ENCODE measurements at places on chromosomes 4 and X.
A peak's percentile ranks its signal among the peaks of the same experiment; 100 is the strongest.

DNA sequence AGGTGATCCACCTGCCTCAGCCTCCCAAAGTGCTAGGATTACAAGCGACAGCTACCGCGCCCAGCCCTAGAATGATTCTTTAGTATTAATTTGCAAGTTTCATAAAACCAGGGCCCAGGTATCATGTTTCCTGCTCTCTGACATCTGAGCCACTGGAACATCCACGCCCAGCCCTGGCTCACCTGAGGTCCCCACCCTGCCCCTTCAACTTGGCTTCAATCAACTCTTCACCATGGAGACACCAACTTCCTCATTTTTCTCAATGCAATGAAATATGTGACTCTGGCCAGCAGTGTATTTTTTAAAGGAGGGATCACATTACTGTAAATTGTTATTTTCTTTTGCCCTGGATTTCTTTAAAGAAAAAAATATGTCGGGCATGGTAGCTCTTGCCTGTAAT is 3.9 kb downstream of the PRSS12 start:
- DNase-seq = no peak

- DNase-seq = no peak
These were observed 35.1 kb downstream of the PIGG start for GRCh38 chr4:534101-534575.

GRCh38 chr4:43607400-43607799 is 714.9 kb downstream of the GRXCR1 start:
- no peak for DNase-seq

DNA sequence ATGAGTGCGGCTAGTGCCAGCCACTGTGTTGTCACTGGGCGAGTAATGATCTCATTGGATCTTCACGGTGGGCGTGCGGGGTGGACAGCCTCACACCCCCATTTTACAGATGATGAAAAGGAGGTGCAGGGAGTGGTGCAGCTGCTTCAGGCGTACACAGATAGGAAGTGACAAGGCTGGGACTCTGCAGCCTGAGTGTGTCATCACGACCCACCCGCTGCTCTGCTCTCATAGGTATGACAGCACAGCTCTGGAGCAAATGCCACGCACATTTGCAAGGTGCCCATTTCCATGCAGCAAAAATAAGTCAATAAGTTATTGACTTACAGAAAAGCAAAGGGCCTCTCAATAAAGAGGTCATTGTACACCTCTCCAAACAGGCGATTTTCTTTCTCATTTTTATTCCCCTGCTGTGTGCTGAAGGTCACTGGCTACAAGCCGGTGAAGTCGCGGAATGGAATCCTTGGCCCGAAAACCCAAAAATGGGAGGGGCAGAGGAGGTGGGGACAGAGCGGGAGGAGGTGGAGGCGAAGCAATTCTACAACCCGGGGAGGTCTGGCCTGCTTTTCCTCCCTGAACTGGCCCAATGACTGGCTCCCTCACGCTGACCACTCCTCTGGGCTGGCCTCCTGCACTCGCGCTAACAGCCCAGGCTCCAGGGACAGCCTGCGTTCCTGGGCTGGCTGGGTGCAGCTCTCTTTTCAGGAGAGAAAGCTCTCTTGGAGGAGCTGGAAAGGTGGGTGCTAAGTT is at the start of gene SOD3:
Gene SOD3 (plus strand): TSS at position 658 of the 750 bp plus-strand sequence. CDS start 3,949 bp downstream, outside the sequence.
- DNase-seq = peak; percentile 74

DNA sequence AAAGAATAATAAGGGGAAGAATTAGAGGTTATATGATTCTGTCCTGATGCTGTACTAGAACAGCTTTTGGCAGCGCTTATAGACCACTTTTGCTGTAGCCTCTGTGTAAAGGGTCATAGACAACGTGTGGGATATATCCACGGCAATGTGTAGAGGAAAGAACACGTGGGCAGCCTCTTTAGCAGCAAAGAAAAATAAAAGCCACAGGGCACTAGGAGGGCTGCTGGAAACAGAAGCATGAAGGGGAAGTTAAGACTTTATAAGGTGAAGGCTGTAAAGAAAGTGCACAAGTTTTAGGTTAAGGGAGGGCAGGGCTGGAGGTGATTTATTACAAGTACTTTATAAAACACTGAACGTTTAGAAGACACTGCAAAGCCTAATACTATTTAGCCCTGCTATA is 20.1 kb upstream of the PHEX start:
- no peak for DNase-seq

DNA sequence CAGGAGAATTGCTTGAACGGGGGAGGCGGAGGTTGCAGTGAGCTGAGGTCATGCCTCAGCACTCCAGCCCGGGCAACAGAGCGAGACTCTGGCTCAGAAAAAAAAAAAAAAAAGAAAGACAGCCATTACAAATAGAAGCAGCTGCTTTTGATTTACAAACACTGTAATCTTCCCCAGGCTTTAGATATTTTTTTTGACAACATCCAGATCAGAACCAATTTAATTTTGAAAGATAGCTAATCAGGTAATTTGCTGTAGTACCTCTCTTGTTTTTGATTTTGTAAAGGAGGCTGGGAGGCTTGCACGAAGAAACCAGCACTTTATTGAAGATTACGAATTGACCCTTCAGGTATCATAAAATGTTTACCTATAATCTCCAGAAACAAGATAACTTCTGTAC is 107.0 kb downstream of the LDB2 start:
- no peak for DNase-seq

- no peak for DNase-seq
These were observed 2.8 kb downstream of the RENBP start for GRCh38 chrX:153941336-153942252.

GRCh38 chr4:37665333-37666320 is 20.5 kb downstream of the RELL1 start:
- no peak for DNase-seq

DNA sequence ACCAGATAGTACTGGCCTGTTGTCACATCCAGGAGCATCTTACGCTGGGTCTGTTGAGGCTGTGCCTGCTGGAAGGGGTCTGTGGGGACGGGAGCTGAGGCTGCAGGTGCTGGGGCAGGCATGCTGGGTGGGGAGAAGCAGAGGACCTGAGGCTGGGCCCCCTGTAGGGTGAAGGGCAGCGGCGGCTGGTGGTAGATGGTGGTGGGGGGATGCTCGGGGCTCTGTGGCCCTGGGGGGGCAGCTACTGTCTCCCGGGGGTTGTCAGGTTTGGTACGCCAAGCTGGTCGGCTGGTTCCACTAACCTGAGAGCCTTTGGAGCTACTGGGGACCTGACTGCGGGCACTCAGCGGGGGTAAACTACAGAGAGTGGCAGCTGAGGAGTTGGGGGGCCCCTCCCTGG is 7.8 kb downstream of the C4orf54 start:
- no peak for DNase-seq

DNA sequence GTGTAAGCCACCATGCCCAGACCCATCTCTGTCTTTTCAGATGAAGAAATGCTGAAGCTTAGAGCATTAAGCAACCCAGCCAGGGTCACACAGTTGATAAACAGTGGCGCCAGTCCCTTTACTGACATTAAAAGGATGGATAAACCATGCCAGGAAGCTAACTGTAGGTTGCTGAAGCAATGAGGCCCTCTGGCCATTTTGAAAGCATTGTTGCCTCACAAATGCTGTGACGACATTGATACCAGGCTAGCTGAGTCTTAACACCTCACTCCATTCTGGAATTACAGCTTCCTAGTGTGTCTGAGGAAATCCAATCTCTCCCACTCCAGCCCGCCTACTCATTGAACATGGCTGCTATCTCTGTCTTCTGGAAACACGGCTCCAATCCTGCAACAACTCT is 89.7 kb downstream of the LNX1 start:
- no peak for DNase-seq

DNA sequence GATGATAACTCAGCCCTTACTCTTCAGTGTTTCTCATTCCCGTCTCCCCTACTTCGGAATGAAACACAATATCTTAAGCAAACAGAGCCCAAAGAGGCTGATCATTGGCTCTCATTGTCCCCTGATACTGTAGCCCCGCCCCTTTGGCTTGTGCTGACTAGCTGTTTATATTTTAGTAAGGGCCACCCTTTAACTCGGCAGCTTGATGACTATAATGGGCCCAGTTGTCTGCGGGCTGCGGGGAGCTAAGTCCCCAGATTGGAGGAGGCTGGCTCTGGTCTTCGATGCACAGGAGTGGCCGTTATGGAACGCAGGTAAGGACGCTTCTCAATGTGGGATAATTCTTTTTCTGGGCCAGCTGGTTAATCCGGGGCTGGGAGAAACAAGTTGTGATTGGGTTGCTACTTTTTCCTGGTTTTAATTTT is at the start of gene TRIM2:
Gene TRIM2 (plus strand): TSS at position 197 of the 425 bp plus-strand sequence. CDS start 88 bp downstream, at position 285.
- no peak for DNase-seq

- no peak for DNase-seq
These were observed 5.8 kb upstream of the GUCY2F start for GRCh38 chrX:109487640-109488039.

- no peak for DNase-seq
These were observed 146.7 kb upstream of the VCX3A start for GRCh38 chrX:6681521-6682145.

DNA sequence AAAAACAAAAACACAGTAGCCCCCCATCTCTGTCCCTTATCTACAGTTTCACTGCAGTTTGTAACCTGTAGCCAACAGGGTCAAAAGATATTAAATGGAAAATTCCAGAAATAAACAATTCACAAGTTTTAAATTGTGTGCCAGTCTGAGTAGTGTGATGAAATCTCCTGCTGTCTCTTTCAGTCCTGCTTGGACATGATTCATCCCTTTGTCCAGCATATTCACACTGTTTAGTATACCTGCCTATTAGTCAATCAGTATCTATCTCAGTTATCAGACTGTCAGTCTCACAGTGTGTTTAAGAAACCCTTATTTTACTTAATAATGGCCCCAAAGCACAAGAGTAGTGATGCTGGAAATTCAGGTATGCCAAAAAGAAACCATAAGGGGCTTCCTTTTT is 21.9 kb downstream of the CNOT6L start:
- no peak for DNase-seq

GRCh38 chr4:187541666-187542065 is 453.9 kb upstream of the ZFP42 start:
- DNase-seq = no peak

DNA sequence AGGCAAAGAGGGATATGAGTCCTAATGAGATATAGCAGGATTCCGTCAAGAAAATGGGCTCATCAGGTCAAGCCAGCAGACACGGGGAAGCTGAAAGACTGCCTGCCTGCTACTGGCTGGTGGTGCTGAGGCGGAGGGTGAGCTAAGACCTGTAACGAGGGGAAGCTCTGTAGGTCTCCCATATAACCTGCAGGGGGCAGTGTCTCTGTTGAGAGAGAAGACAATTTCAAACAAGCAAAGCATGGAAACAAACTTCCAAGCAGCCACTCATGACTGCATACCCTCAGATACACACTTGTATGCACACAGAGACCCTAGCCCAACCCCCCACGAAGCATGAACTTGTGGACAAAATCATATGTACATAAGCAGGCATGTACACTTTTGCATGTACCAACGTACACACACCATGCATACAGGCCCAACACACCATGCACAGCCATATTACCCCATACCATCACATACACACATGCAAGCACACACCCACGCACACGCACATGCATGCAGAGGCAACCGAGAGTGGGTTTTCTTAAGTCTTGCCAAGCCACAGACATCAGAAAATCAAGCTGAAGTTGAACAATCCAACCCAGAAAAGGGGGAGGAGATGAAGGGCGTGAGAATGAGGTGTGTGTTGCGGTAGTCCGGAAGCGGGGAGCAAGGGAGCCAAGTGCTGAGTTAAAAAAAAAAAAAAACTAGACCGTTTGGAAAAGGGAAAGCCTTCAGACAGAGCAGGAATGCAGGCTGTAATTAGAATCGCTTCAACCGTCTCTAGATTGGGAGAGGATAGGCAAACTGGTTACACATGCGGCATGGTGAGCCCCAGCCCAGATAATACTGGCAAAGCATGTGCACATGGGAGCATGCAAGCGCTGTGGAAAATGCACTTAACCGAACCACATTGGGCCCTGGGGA is 71.0 kb downstream of the PJA1 start:
- peak; percentile 20 for DNase-seq

GRCh38 chrX:148513661-148514060 is 13.2 kb downstream of the AFF2 start:
- no peak for DNase-seq

DNA sequence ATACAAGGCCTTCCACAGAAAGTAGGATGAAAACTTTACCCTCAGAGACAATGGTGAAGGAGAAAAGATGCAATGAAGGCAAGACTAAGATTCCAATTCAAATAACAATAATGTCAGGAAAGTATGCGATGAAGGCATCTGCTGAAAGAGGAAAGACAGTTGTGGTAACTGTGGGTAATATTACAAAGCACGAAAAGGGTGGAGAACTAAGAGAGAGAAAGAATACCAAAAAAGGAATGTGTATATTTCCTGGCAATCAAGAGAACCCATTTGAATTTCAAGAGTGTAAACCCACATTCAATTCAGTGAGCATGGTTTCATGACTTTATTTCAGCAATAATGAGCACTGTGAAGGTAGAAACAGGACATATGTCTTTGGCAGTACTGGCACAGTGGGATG is 225.5 kb downstream of the PALLD start:
- DNase-seq = no peak

GRCh38 chr4:61619528-61619927 is 419.4 kb downstream of the ADGRL3 start:
- DNase-seq = no peak

- no peak for DNase-seq
These were observed 58.3 kb downstream of the RAI2 start for GRCh38 chrX:17802756-17803155.

DNA sequence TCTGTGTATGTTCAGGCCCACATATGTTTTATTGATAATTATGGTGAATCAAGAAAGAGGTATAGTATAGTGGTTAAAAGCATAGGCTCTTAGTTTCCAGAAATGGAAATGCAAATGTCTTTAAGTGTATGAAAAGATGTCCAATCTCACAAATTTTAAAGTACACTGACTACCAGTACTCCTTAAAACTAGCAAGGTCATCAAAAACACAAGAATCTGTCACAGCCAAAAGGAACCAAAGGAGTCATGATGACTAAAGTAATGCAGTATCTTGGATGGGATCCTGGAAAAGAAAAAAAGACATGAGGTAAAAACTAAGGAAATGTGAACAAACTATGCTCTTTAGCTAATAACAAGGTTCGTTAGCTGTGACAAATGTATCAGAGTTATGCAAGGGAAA is 661 bp upstream of the RBM41 start:
- no peak for DNase-seq

GRCh38 chr4:24686866-24687692 is 102.7 kb upstream of the DHX15 start:
- DNase-seq = peak; percentile 43

GRCh38 chrX:67720344-67720743 is 176.5 kb downstream of the AR start:
- DNase-seq = no peak

- DNase-seq = no peak
These were observed 18.9 kb upstream of the AASDH start for GRCh38 chr4:56406151-56406550.

- no peak for DNase-seq
These were observed 1528.9 kb downstream of the PCDH7 start for GRCh38 chr4:32249040-32249439.
